ENCODE measurements at places on chromosomes 12 and 14.

- DNase-seq: peak; percentile 17
Measured at GRCh38 chr14:28999656-29000055, 233.1 kb downstream of the FOXG1 start.

- no peak for DNase-seq
Measured at GRCh38 chr14:24247422-24247821, 5.0 kb upstream of the TINF2 start.

GRCh38 chr12:14635776-14636175 is 60.6 kb downstream of the GUCY2C start:
- no peak for DNase-seq

GRCh38 chr12:50927766-50928224 is 24.5 kb upstream of the HIGD1C start:
- no peak for DNase-seq

GRCh38 chr12:66144791-66145754 is 14.5 kb upstream of the LLPH start:
- no peak for DNase-seq

GRCh38 chr14:75597149-75597548 is 18.7 kb downstream of the FLVCR2 start:
- DNase-seq: no peak

DNA sequence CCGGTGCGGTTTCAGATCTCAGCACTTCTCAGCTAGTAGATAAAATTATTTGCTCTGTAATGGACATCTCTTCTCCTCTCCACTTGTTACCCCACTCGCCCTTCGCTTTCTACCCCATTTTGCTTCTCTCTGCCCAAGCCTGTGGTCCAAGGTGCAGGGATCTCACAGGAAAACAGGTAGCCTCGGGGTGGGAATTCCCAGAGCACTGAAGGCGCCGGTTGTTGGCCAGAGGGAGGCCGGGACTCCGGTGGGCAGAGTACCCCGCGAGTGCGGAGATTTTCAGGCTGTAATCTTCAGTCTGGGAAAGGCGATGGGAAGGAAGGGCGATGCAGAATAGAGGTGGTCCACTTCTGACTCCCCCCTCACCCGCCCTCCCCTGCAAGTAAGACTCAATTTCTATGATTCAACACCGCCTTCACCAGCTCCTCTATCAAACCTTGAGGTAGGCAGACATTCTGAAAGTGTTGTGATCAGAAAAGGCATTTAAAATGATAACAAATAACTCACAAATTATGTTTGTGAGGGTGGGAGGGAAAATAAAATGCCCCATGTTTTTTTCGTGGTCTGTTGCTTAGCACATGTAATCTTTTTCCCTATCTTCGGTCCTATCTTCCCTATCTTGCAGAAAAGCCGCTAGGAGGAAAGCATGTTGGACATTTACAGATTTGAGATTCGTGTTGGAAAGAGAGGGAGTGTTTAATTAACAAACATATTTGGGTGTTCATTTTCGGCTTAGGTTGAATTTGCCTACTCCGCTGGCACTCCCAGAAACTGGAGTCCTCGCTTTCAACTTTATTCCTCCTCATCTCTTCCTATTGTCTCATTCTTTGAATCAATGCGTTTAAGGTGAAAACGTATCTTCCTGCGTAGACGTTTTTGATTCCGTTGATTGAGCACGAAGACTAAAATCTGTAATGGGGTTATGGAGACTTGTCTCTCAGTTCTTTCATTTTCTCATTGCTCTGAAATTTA is 8.5 kb downstream of the FOXG1 start:
- DNase-seq: no peak

- no peak for DNase-seq
Measured at GRCh38 chr12:11067514-11067913, 5.4 kb upstream of the TAS2R46 start.

- no peak for DNase-seq
Measured at GRCh38 chr12:87054226-87054625, 798.0 kb upstream of the MGAT4C start.

DNA sequence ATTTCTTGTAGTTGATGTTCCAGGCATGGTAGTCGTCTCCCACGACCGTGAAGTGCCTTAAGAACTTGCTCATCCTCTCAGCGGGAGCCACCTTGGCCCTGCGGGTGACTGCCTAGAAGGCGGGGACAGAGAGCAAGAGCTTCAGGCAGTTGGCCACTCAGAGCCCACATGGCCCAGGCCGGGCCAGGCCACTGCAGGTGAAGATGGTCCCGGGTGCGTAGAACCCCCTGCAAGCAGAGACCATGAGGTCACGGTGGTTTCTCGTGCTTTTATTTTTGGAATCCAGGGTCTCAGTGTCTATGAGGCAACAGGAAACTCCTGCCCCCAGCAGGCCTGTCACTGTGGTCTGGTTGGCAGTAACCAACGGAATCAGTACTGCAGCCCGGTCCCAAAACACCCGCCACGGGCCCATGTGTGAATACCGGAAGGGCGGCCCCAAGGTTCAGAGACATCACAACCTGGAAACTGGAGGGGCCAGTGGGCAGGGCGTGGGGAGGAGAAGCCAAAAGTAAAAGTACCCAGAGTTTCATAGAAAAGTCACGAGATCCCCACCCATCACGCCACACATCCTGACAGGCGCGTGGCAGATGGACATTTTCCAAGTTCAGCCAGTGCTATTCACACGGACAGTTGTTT is 27.5 kb downstream of the HVCN1 start:
- no peak for DNase-seq

- no peak for DNase-seq
Measured at GRCh38 chr12:132409495-132410295, 80.3 kb upstream of the FBRSL1 start.

GRCh38 chr12:6963791-6964413 is 6.6 kb downstream of the PHB2 start:
- no peak for DNase-seq

DNA sequence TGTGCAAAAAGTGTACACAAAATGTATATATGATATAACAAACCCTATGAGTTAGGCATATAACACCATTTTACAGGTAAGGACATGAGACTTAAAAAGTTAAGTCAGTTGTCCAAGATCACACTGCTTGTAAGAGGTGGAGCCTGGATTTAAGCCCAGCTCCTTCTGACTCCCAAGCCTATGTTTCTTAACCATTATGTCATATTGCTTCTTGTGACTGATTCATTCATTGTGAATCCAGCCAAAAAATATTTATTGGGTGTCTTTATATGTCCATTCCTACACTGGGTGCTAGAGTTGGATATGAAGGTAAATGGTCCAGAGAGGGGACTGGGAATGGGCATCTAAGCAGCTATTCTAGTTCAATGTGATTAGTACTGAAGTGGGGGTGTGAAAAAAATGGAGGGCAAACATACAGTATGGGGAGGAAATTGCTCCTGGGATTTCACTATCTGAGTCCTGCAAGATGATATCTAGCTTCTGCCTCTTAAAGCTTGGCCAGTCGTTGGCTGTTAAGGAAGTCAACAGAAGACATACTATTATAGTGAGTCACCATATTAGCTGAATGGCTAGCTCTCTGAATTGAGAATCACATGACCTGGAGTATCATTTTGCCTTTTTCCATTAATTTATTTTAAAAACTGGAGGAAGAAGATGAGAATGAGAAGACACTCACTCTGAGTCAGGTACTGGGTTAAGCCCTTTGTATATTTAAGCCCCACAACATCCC is 28.8 kb downstream of the PAX9 start:
- no peak for DNase-seq

GRCh38 chr14:22332686-22333421 is 256.2 kb downstream of the DAD1 start:
- DNase-seq: no peak

- no peak for DNase-seq
Measured at GRCh38 chr14:20836668-20837338, 34.2 kb upstream of the RNASE1 start.

GRCh38 chr12:62841846-62842245 is 93.1 kb downstream of the PPM1H start:
- DNase-seq: no peak

DNA sequence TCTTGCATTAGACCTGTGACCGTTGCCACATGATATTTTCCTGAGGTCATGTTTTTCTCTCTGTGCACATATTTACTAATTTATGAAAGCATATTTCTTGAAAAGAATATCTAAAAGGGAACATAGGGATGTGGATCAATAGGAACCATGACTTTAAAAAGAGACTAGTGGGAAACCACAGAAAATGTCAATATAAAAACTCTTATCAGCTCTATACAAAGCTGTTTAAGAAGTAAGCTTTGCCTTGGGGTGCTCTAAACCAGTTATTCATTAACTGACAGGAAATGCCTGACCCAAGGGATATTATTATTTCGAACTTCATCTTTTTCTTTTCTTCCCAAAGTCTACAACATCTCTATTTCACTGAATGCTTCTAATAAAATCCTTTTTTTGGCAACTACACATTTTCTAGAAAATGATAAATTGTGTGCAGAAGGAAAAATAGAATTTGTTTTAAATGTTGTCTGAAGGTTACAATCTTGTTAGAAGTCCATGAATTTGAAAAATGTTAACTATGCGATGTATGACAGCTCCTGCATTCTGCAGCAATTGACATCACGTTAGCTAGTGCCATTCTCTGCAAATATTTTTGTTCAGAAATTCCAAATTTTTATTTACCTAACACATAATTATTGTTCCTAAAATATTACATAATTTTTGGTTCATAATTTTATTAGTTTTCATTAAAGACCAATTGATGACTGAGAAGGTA is 345.0 kb downstream of the SLC16A7 start:
- no peak for DNase-seq

GRCh38 chr12:51926718-51927117 is 19.4 kb downstream of the ACVRL1 start:
- no peak for DNase-seq

DNA sequence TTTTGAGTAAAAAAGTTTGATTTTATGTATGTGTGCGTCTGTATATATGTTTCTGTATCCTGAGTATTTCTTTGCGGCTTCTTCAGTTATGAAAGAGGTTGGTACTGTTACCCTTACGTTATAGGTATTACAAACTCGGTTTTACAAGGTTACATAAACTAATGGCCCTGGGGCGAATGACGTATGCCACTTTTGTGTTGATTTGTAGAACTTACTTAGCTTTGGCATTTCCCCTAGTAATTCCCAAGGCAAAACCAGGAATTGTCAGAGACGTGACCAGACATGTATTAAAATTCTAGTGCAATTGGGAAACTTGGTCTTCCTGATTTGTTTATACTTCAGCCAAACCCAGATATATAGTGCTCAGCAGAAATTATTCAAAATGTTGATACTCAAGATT is 93.3 kb downstream of the DUSP16 start:
- no peak for DNase-seq

DNA sequence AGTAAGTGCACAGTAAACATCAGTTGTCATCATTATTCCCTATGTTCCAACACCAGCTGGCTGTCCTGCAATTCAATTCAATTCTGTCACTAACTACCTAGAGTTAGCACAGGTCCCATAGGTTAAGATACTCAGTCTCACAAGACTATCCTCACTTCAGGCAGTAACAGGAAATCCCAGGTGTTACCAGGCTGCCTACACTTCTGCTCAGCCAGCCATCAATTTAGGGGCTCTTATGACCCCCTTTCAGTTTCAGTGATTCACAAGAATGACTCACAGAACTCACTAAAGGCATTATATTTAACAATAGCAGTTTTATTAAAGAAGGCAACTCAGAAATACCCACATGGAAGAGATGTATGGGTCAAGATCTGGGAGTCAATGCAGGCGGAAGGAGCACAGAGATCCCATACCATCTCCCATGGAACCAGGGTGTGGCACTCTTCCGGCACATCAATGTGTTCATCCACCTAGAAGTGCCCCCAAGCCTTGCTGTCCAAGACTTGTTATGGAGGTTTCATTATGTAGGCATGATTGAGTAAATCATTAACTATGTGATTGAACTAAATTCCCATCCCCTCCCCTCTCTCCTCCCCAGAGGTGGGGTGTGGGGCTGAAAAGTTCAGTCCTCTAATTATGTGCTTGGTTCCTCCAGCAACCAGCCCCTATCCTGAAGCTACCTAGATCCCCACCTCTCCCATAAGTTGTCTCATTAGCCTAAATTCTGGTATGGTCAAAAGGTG is 120.8 kb upstream of the WSCD2 start:
- no peak for DNase-seq

DNA sequence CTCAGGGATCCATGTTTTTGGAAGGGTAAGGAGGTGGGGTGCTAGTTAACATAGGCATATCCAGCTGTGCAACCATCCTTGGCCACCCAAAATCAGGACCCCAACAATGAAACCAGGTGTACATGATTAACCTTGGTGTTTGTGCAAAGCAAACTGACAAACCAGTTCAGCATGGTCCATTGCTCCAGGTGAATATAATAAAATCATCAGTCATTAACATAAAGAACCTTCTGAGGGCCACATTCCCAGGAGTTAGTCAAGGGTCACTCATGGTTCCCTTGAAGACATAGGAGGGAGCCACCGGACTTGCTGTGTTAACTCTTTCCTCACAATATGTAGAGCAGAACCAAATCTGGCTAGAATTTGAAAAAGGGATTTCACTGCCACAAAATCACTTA is 17.8 kb downstream of the SLC38A2 start:
- no peak for DNase-seq

DNA sequence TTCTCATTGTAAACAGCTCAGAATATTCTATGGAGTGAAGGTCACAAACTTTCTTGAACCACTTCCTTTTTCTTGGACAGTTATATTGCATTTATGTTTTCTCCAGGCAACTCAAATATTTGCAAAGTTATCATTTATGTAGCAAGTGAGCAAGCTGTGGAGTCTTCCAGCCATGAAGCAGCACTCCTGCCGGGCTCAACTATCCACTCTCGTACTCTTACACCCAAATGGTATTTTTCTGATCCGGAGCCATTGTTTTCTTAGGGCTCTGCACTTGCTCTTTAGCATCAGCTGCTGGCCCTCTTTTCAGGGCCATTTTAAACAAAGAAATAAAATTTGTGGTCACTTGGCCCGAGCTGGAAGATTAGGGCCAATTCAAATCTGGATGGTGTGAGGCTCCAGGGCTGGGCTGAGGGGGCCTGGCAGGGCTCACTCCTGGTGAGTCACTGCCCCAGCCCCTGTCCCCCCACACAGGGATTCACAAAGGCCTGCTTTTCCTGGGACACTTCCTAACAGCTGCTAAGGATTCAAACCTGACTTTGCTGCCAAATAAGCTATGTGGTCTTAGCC is 19.7 kb downstream of the SYNE3 start:
- no peak for DNase-seq

DNA sequence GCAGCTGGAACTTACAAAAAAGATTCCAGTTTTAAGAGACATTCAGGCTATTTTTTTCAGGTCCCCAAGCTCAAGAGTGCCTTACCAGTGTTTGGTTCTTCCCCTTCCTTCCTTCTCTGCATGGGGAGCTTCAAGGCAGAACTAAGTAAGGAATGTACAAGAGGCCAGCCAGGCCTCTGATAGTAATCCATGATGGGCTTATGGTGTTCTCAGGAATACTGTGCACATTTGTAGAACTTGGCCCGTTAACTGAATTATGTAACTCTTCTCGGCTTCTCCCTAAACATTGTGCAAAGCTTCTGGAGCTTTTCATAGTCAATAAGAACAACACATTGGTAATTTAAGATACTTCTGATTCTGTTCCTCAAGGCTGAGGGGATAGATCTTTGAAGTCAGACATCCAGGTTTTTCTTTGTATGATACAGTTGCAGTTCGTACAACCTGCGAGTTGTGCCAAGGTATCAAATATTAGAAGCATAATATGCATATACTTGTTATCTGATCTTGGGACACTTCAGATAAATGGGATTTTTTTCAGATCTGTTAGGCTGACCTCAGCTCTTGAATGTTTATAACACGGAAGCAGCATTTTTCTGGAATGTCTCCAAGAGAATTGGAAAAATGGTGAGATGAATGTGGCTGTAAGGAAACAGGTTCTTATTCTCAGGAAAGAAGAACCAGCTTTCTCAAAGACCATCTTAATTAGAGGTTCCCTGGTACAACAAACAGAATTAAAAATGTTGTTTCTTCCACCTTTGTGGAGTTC is 148.6 kb downstream of the ANO4 start:
- DNase-seq: no peak
